ENCODE measurements at places on chromosomes 5 and 9.

GRCh38 chr5:4977416-4978110 lies 162.6 kb upstream of the ADAMTS16 start:
- no peak for DNase-seq

GRCh38 chr9:37338218-37338617 lies 84.3 kb upstream of the GRHPR start:
- no peak for DNase-seq

DNA sequence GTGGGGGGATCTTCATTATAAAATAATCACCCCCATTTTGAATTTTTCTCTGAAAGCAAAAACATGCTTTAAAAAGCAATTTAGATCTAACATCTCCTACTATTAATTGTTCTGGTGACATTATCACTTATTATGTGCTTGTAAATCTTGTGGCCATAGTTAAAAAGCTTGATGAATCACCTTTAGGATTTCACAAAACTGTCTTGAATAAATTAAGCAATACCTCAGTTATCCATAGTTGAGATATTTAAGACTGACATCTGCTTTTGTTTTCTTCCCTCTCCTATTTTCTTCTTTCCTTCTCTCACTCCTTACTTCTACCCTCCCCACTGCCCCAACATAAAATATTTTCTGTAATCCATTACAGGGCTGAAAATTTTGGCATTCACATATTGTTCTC lies 84.8 kb downstream of the SLC1A3 start:
- DNase-seq = no peak

DNA sequence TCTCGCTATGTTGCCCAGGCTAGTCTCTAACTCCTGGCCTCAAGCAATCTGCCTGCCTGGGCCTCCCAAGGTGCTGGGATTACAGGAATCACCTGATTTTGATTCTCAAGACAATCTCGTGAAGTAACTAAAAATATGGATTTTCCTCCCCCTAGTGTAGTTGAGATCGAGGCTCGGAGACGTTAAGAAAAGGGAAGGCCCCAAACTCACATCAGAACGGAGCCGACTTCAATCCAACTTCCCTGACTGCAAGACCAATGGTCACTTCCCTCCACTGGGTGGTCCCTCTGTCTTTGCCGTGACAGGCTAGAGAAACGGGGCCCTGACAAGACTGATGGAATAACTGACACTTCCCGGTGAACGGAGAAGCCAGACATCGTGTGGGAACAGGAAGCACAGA lies 28.3 kb downstream of the BARHL1 start:
- DNase-seq = no peak

DNA sequence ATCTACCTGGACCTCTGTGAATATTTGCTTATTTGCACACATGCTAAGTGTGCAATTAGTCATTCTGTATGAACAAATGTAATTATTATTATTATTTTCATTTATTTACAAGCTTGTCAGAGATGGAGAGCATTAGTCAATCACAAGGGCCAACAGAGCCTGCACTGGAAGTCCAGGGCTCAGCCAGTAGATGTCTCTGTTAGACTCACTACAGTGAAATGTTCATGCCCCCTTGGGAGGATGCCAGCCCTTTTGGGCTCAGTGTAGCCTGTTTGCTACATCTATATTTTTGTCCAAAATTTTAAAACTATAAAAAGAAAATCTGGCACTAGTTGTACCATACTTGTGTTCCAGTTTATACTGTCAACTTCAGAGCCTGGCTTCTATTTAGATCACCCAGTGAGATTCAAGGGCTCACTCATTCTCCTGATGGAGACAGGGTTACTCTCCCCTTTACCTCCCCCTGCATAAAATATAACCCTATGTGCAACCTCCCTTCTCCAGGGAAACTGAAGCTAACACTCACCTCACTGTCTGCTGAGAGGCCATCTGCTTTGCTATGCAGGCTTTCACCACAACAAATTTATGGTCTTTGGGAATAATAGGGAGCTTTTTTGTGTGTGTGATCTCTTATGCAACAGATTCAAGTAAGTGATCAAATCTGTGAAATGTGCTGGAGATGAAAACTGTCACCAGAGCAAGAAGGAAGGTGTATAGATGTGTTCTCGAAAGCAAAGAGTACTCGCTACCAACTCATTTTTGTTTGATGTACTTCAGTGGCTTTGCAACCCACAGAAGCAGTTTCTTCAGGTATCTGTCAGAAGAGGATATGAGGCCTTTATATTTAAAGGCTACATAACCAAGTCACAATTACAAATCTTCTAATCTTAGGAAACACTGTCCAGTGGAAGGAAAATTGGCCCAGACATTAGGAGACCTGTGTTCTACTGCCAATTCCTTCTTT lies 99.9 kb upstream of the TLE4 start:
- peak; percentile 5 for DNase-seq

- no peak for DNase-seq
Measured at GRCh38 chr5:162573758-162574157, 506.2 kb downstream of the GABRG2 start.

GRCh38 chr5:95027151-95027721 lies 257.7 kb downstream of the MCTP1 start:
- DNase-seq = peak; percentile 16

DNA sequence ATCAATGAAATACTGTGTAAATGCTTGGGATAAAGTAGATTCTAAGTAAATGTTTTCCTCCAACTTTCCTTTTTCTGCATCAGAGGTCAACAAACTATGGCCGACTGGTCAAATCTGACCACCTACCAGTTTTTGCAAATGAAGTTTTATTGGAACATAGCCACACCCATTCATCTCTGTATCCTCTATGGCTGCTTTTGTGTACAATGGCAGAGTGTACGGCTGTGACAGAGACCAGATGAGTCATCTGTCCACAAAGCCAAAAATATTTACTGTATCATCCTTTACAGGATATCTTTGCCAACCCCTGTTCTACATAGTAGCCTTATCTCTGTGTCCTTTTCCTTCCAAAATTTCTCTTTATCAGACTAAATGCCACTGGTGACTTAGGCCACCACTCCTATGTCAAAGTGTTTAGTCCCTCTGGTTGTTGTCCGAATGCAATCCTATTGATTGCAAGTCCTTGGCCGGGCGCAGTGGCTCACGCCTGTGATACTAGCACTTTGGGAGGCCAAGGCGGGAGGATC lies 218.4 kb upstream of the KLF4 start:
- no peak for DNase-seq

- no peak for DNase-seq
Measured at GRCh38 chr5:143217065-143217803, 186.3 kb downstream of the NR3C1 start.

DNA sequence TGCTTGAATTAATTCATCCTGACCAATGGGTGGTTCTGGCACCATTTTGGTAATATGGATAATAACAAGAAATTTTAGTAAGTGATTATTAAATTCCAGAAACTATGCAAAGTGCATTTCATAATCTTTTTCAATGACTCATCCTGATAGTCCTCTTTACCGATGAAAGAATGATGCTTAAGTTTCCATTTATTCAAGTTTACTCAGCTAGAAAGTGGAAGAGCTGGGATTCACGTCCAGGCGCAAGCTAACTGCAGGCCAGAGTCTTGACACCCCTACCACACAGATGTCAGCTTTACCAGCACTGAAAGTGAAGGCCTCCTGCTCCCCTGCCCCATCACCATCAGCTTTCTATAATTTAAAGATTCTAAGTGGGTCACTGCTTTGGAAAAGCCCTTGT lies 493.5 kb upstream of the WWC1 start:
- DNase-seq = no peak

- DNase-seq = no peak
Measured at GRCh38 chr9:88657893-88658292, 122.9 kb downstream of the NXNL2 start.

- DNase-seq = no peak
Measured at GRCh38 chr5:137880313-137880712, 8.9 kb upstream of the PKD2L2 start.
